ENCODE measurements at places on chromosomes 6 and 20. TPM values are rescaled to one million over a fixed set of nuclear protein-coding genes. Genes with fewer than 3 reads are reported as not detected.

The BIRC7 gene
- polyA plus RNA-seq, result 0.99 TPM

The CALHM4 gene
- polyA plus RNA-seq, result not detected

The MOXD1 gene
- 3.2 TPM for polyA plus RNA-seq

The TGM2 gene
- 10.5 TPM for polyA plus RNA-seq

The DAAM2 gene
- polyA plus RNA-seq, result 33.5 TPM

The CLIC1 gene
- polyA plus RNA-seq, result 148 TPM

The BPIFB2 gene
- polyA plus RNA-seq, result not detected

The MMP24 gene
- polyA plus RNA-seq, result 0.52 TPM

The ZC2HC1B gene
- polyA plus RNA-seq, result not detected

The HCK gene
- 4.8 TPM for polyA plus RNA-seq

The MDFI gene
- polyA plus RNA-seq, result 38.4 TPM

The NKX2-4 gene
- not detected for polyA plus RNA-seq

The XKR7 gene
- 0.08 TPM for polyA plus RNA-seq

- no peak for DNase-seq
Measured at GRCh38 chr20:46573788-46574584, 23.5 kb upstream of the OCSTAMP start.

DNA sequence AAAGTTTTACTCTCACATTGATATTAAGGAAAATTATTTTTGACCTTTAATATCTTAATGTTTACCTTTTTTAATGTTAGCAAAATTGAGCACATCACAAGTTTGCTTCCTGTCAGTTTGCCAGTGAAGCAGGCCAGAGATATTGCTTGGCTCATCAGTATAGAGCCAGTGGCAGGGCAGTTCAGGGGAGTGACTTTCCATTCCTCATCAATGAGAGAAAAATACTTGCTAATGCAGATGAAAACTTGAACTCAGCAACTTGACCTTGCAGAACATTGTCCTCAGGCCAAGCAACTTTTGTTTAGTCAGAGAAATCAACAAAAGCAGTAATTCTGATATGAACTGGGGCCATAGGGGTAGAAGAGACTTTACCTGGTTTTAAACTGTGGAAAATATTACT lies 6.9 kb downstream of the TAB2 start:
- DNase-seq, result no peak

GRCh38 chr6:63864061-63864460 lies 228.5 kb downstream of the PHF3 start:
- no peak for DNase-seq

- DNase-seq, result peak; percentile 17
Measured at GRCh38 chr20:61186771-61187472, 65.1 kb upstream of the CDH4 start.

GRCh38 chr20:59785986-59786795 lies 147.2 kb downstream of the SYCP2 start:
- DNase-seq, result no peak

DNA sequence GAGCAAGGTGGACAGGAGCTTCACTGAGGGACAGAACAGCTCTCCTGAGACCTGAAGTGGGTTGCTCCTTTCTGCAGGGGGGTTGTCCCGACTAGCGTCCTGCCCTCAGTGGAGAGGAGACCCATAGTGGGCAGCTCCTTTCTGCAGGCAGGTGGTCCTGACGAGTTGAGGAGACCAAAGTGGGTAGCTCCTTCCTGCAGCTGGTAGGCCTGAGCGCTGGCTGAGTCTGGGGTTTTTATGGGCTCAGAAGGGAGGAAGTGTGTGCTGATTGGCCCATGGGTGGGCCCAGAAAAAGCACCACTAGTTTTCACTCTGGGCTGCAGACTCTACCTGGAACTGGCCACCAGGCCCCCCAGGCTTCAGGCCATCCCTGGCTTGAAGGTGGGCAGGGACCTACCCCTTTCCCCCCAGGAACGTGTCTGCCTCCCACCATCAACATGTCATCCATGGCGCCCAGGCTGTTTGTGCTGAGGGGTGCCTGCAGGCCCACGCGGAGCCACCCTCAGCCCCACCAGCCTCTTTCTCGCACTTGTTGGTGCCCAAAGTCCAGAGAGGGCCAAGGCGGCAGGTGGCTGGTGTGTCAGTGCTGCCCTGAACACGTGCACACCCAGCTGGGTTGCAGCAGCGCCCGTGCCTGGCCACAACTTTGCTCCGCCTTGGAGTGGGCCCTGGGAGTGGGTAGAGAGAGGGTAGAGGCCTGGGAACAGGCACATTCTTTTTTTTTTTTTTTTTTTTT lies 1.6 kb upstream of the DEK start:
- DNase-seq, result no peak

DNA sequence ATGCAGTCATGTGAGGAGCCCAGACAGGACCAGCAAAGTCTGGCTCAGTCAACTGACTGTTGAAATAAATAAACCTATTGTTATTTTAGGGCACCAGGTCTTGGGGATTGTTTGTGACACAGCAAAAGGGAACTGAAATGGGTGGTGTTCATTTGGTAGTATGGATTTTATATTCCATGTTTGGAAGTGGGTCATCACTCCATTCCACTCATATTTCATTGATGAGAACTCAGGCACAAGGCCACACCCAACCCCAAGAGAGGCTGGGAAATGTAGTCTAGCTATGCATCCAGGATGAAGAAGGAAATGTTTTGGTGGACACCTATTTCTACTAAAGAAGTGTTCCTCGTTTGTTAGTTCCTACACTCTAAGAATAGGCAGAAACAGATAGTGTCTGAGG lies 64.9 kb upstream of the BTBD3 start:
- DNase-seq, result no peak

- no peak for DNase-seq
Measured at GRCh38 chr6:40349901-40350746, 237.0 kb downstream of the LRFN2 start.

- no peak for DNase-seq
Measured at GRCh38 chr6:288866-289265, 3.4 kb upstream of the DUSP22 start.

GRCh38 chr6:76701610-76702009 lies 629.1 kb upstream of the IMPG1 start:
- peak; percentile 31 for DNase-seq

DNA sequence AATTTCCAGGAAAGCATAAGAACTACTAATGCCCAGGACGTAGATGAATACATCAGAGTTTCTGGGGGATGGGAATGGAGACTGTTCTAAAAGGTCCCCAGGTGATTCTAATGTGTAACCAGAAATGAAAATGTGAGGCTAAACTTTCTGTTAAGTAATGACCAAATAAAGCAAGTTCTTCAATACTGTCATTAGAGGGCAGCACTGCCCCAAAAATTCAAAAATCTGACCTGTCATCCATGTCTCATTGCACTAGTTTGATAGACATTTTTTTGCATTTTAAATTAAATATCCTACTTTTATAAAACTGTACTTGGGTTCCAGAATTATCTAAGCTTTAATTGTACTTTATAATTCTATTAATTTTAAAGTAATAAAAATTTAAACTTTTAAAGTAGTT lies 94.9 kb downstream of the RFX6 start:
- DNase-seq, result peak; percentile 44

DNA sequence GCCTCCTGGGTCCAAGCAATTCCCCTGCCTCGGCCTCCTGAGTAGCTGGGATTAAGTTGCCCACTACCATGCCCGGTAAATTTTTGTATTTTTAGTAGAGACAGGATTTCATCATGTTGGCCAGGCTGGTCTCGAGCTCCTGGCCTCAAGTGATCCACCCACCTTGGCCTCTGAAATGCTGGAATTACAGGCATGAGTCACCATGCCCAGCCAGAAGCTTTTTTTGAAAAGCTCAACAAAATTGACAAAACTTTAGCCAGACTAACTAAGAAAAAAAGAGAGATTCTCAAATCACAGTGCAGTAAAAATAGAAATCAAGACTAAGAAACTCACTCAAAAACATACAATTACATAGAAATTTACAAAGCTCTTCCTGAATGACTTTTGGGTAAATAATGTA lies 420.6 kb downstream of the COL12A1 start:
- DNase-seq, result no peak

DNA sequence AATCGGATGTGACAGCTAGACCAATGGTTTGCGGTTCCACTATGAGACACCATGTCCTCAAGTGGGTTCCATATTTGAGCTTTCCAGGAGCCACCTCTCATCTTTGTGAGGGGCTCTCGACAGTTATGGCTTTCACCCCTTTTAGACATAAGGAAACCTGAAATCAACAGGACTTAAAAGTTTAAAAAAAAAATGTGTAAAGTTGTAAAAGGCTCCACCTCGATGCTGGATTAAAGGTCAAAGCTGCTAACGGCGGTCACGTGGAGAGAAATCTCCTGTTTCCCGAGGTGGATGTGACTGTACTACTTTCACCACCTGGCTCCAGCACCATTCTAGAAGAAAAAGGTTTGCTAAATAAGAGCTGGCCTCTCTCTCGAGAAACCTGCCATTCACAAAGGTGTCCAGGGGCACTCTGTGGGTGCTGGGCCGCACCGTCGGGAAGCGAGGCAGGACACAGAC lies 542 bp downstream of the ATP5F1E start:
- DNase-seq, result no peak

GRCh38 chr6:10402648-10403311 lies 12.1 kb downstream of the TFAP2A start:
- no peak for DNase-seq

GRCh38 chr20:35893942-35894341 lies 60.4 kb downstream of the SCAND1 start:
- no peak for DNase-seq

DNA sequence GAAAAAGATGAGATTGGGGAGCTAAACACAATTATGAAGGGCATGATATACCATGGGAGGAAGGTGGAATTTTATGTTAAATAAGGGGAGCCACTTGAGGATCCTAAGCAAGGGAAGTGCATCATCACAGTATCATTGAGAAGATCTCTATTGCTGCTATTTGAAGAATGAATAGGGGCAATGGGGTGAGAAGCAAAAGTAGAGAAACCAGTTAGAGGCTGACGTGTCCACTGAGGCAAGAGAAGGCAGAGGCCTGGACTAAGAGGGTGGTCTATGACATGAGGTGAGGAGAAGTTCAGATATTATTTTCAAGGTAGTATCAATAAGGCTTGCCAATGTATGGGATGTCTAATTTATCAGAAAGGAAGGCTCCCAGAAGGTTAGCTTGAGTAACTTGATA lies 111.6 kb downstream of the TENT5A start:
- DNase-seq, result no peak

GRCh38 chr20:38162878-38163875 lies 1.9 kb downstream of the TGM2 start:
- DNase-seq, result no peak
